ENCODE measurements at places on chromosomes 1 and 21.

- DNase-seq: no peak
These were observed 35.6 kb downstream of the HSPG2 start for GRCh38 chr1:21901473-21901847.

DNA sequence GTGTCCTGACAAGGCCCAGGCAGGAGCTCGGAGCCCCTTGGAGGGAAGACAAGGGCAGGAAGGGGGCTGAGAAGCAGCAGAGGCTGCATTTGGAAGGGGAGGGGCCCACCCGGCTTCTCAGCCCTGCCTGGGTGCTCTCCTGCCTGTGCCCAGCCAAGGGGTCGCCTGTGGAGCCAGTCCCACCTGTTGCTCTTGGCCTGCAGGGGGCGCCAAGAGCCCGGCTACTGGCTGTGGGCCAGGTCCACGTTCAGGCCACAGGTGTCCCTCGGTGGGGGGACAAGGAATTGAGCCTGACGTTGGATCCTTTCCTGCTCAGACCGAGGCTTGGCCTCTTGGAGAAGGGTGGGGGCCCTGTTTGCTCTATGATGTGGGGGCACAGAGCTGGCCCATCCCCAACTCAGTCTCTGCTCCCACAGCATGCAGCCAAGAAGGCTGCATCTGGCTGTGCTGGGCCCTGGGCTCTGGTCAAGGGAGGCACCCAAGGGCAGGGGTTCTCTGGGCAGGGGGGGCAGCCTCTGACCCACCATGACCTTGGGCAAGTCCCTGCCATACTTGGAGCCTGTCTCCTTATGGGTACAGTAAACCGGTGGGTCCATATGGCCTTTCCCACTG is 10.9 kb downstream of the WNT4 start:
- no peak for DNase-seq

- no peak for DNase-seq
These were observed 17.3 kb downstream of the CHD5 start for GRCh38 chr1:6162773-6163172.

GRCh38 chr1:166908942-166909341 is 32.9 kb upstream of the TADA1 start:
- DNase-seq: no peak
